ENCODE measurements at places on chromosomes 4 and X.

DNA sequence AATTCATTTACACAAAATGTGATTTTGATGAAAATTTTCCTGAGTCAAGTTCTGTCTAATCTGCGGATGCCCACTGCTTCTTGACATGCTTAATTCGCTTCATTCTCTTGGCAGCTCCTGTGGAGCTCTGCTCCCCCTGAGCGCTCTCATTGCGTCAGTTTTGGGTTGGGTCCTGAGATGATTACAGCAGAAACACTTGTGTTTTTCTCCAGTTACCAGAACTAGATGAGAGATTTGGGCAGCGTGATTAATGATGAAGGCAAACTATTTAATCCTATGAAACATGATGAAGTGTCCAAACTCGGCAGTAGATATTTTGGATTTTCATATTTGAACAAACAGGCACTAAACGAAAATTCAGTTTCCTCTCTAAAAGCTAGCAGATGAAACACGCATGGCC, 4.2 kb upstream of the CXCL1 start:
- no peak for DNase-seq

- no peak for DNase-seq
Measured at GRCh38 chrX:24151513-24151912, 2.0 kb downstream of the ZFX start.

- DNase-seq, result peak; percentile 20
Measured at GRCh38 chrX:51461053-51462044, 35.0 kb downstream of the NUDT11 start.

GRCh38 chrX:1537031-1537715, at the start of gene P2RY8:
TSS of gene P2RY8 (minus strand) at chrX:1537185. CDS start at chrX:1466558, 70,627 bp downstream.
- no peak for DNase-seq

- no peak for DNase-seq
Measured at GRCh38 chr4:6309777-6310176, 40.1 kb downstream of the WFS1 start.

DNA sequence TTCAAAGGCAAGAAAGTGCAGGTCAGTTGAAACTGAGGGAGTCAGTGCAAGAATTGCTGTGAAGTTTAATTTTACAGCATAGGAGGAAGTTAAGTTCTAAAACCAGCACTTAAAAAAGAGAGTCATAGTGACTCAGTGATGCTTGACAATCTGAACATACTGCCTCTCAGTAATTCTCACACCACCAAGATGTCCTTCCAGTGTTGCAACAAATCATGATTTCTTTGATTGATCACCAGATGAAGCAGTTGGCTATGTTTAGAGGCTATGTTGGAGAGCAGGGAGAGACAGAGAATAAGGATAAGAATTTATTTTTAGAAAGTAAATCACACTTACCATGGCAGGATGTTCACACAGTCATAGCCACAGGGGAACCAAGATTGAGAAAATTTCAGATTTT, 13.2 kb downstream of the TRIM2 start:
- DNase-seq, result no peak

DNA sequence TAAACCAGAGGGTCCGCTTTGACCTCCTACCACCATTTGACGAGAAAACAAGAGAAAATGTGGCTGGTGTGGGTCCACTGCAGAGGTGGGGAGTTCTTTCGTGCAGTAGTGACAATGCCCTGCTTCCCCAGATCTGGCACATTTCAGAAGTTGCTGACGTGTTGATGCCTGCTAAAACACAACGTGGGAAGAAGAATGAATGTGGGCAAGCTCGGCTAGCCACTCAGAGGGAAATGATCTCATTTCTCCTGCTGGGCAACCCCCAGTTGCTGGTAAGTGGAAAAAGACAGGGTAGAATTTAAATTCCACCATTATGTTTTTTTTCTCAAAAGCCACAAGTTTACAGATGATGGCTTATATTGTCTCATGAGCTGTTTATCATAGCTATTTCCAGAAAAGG, 77.9 kb downstream of the LUZP4 start:
- no peak for DNase-seq

Measured in neural crest cell (in vitro differentiated cells).